ENCODE measurements at places on chromosomes 2 and 18.

GRCh38 chr2:157899125-157899839 is 23.2 kb upstream of the ACVR1 start:
- peaks cover 22% of the 10 kb centered on the region for H3K4me1 ChIP-seq
- H3K36me3 ChIP-seq = no peaks in the 10 kb centered on the region
- no peaks in the 10 kb centered on the region for H3K27me3 ChIP-seq
- no peak for DNase-seq
- H3K4me3 ChIP-seq = no peak overlapping the region

- no peak overlapping the region for H3K27ac ChIP-seq
- H3K4me1 ChIP-seq = no peaks in the 10 kb centered on the region
- H3K27me3 ChIP-seq = no peaks in the 10 kb centered on the region
- DNase-seq = no peak
- no peaks in the 10 kb centered on the region for H3K36me3 ChIP-seq
These were observed 82.2 kb downstream of the LRP1B start for GRCh38 chr2:142048581-142048980.

DNA sequence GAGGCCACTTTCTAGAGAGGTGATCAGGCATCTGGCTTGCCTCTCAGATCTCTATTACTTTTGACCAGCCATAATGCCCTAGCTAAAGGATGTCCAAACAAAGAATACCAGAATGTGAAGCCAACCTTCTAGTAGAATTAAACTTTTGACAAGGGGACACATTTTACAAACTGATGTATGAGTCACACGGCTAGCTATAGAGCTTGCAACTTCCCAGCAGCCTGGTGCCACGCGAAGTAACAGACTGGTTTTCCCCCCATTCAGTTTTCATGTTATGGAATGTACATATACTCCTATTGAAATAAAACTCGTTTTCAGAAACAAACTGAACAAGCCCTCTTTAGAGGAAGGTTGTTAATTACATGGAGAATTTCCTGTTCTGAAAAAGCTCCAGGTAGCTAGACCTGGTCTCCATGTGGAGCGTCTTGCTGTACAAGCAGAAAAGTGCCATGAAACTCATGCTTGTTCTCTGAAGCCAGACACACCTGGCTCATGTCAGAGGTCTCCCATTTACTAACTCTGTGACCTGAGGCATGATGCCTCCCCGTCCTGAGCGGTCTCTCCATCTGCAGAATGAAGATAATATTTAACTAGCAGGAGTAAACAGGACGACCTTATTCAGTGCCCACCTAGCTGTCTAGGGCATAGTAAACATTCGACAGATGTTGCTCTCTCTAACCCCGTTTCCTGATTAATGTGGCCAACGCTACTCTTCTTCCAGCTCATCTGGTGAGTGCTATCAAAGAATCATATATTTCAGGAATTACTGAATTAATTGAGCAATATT is 81.5 kb upstream of the MAP3K20 start:
- DNase-seq = no peak
- H3K27me3 ChIP-seq = peaks cover 12% of the 10 kb centered on the region
- H3K27ac ChIP-seq = no peak overlapping the region
- no peaks in the 10 kb centered on the region for H3K4me1 ChIP-seq
- no peak overlapping the region for H3K4me3 ChIP-seq
- no peaks in the 10 kb centered on the region for H3K36me3 ChIP-seq

DNA sequence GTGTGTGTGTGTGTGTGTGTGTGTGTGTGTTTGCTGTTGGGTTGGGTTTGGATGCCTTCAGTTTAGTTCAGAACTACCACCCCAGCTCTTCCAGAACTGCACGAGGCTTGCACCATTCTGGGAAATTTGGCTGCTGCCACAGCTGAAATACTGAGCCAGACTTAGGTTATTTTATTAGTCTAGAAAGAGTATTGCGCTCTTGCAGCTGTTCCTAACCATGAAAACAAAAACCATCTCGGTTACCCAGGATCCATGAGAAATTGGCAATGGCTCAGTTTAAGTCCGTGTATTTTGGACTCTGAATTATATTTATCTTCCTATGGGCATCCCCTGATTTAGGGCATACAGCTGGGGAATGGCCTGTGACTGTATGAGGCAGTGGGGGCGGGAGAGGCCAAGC is 83.2 kb downstream of the TANC1 start:
- no peaks in the 10 kb centered on the region for H3K36me3 ChIP-seq
- H3K27ac ChIP-seq = no peak overlapping the region
- DNase-seq = no peak
- no peaks in the 10 kb centered on the region for H3K4me1 ChIP-seq
- no peak overlapping the region for H3K4me3 ChIP-seq

DNA sequence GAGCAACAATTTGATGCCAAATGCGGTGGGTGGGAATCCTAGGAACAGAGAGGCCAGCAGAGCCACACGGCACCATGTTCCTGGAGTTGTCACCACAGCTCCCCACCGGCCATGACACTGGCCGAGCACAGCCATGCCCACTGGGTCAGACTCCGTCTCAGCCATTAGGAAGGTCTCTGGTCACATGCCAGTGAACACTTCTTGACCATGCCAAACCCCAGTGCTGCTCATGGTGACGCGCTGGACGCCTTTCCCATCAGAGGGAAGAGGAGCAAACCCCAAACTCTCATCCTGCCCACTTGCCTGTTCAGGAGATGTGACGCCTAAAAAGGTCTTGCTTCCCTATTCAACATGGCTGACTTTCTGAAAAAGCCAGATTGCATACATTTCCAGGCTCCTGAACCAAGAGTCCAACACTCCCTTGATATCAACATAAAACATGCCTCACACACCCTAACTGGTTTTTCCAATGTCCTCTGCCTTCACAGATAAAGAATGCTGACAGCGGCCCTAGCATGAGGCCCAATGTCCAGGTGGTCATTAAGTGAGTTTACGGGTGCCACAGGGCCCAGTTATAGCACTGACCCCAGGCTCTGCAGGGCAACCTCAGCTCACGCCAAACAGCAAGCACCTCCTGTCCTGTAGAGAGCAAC is 31.9 kb downstream of the TFCP2L1 start:
- no peak overlapping the region for H3K27ac ChIP-seq
- no peaks in the 10 kb centered on the region for H3K4me1 ChIP-seq
- no peaks in the 10 kb centered on the region for H3K36me3 ChIP-seq

DNA sequence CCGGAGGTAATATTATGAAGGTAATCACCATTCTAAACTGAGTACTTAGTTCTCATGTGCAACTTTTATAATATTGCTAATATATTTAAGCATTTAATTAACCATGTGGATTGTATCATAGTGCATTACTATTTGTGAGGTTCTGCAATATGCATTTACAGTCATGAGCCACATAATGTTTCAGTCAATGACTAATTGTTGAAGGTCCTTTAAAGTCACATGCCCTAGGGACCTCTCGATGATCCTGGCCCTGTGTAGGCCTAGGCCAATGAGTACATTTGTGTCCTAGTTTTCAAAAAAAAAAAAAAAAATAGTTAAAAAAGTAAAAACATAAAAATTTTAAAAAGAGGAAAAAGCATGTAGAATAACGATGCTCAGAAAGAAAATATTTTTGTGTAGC is 298.0 kb downstream of the DSEL start:
- DNase-seq = no peak
- H3K4me1 ChIP-seq = no peaks in the 10 kb centered on the region
- H3K36me3 ChIP-seq = no peaks in the 10 kb centered on the region
- H3K27ac ChIP-seq = no peak overlapping the region
- no peak overlapping the region for H3K4me3 ChIP-seq

- H3K27me3 ChIP-seq = no peaks in the 10 kb centered on the region
- peaks cover 5% of the 10 kb centered on the region for H3K36me3 ChIP-seq
- H3K4me1 ChIP-seq = peaks cover 3% of the 10 kb centered on the region
- no peak overlapping the region for H3K4me3 ChIP-seq
- DNase-seq = no peak
These were observed 67.5 kb downstream of the RMDN2 start for GRCh38 chr2:37992601-37993000.

GRCh38 chr2:31083234-31083993 is 54.8 kb downstream of the GALNT14 start:
- no peaks in the 10 kb centered on the region for H3K36me3 ChIP-seq
- H3K4me1 ChIP-seq = no peaks in the 10 kb centered on the region
- no peak overlapping the region for H3K4me3 ChIP-seq
- no peak for DNase-seq
- no peak overlapping the region for H3K27ac ChIP-seq

- no peaks in the 10 kb centered on the region for H3K36me3 ChIP-seq
- H3K27ac ChIP-seq = no peak overlapping the region
- no peaks in the 10 kb centered on the region for H3K27me3 ChIP-seq
- peaks cover 15% of the 10 kb centered on the region for H3K4me1 ChIP-seq
These were observed 44.1 kb upstream of the NDUFV2 start for GRCh38 chr18:9058406-9058805.

GRCh38 chr18:32025744-32026143 is 7.1 kb downstream of the RNF125 start:
- no peak overlapping the region for H3K27ac ChIP-seq
- H3K4me1 ChIP-seq = peaks cover 40% of the 10 kb centered on the region
- no peaks in the 10 kb centered on the region for H3K36me3 ChIP-seq
- DNase-seq = no peak
- H3K4me3 ChIP-seq = peak overlapping the region; percentile 63
- no peaks in the 10 kb centered on the region for H3K27me3 ChIP-seq

GRCh38 chr2:219261024-219261855 is 7.5 kb upstream of the TUBA4A start:
- H3K27ac ChIP-seq = no peak overlapping the region
- no peaks in the 10 kb centered on the region for H3K36me3 ChIP-seq
- H3K4me1 ChIP-seq = no peaks in the 10 kb centered on the region
- H3K4me3 ChIP-seq = no peak overlapping the region
- no peaks in the 10 kb centered on the region for H3K27me3 ChIP-seq
- DNase-seq = no peak

GRCh38 chr2:27461118-27461517 is 18.9 kb downstream of the KRTCAP3 start:
- no peaks in the 10 kb centered on the region for H3K27me3 ChIP-seq
- no peak for DNase-seq
- H3K36me3 ChIP-seq = peaks cover 22% of the 10 kb centered on the region
- H3K4me3 ChIP-seq = no peak overlapping the region

GRCh38 chr2:157256626-157257025 is 879 bp upstream of the GALNT5 start:
- DNase-seq = no peak
- peaks cover 11% of the 10 kb centered on the region for H3K27me3 ChIP-seq
- H3K4me1 ChIP-seq = no peaks in the 10 kb centered on the region
- H3K36me3 ChIP-seq = no peaks in the 10 kb centered on the region
- no peak overlapping the region for H3K27ac ChIP-seq

- peaks cover 3% of the 10 kb centered on the region for H3K36me3 ChIP-seq
- no peaks in the 10 kb centered on the region for H3K4me1 ChIP-seq
- no peak overlapping the region for H3K4me3 ChIP-seq
- H3K27me3 ChIP-seq = no peaks in the 10 kb centered on the region
These were observed 410.4 kb upstream of the HS6ST1 start for GRCh38 chr2:128729051-128729450.

DNA sequence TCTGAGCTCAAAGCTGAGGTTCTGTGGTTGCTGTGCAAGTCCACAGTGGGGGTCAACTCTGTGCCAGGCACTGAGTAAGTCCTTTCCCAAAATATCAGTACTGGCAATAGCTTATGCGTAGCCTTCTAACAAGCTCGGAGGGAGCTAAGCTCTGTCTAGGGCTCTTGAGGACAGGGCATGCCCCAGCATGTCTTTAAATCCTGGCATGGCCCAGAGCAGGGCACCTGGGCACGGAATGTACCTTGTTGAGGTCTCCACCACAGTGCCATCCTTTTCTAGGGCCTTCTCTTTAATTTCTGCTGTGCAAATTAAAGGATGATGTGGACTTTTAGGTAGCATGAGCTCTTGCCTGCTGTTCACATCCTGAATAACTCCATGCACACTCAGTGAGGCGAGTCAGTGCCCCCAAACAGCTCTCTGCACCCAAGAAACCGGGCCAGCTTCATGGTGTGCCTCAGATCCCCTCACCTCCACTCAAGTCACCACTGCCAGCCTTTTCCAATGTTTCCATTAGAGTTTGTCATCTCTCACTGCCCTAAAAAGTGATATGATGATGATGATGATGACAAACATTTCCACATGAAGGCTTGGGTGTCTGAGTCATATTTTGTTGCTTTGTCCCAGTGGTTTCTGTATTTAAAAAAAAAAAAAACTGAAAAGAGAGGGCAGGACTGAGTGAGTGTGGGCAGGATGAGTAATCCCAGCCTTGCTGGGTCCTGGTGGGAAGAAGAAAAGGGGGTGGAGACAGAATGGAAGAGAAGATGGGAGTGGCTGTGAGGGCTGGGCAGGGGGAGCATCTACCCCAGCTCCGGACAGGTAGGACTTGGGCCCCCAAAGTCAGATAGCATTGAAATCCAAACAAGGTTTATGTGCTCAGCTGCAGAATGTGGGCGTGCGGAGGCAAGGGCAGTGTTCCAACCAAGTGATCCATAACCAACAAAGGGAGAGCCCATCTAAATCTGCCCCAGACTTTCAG is 78.9 kb downstream of the ZBTB7C start:
- no peaks in the 10 kb centered on the region for H3K4me1 ChIP-seq
- H3K36me3 ChIP-seq = no peaks in the 10 kb centered on the region
- no peak overlapping the region for H3K4me3 ChIP-seq
- no peak overlapping the region for H3K27ac ChIP-seq
- H3K27me3 ChIP-seq = peaks cover 12% of the 10 kb centered on the region
- DNase-seq = no peak

DNA sequence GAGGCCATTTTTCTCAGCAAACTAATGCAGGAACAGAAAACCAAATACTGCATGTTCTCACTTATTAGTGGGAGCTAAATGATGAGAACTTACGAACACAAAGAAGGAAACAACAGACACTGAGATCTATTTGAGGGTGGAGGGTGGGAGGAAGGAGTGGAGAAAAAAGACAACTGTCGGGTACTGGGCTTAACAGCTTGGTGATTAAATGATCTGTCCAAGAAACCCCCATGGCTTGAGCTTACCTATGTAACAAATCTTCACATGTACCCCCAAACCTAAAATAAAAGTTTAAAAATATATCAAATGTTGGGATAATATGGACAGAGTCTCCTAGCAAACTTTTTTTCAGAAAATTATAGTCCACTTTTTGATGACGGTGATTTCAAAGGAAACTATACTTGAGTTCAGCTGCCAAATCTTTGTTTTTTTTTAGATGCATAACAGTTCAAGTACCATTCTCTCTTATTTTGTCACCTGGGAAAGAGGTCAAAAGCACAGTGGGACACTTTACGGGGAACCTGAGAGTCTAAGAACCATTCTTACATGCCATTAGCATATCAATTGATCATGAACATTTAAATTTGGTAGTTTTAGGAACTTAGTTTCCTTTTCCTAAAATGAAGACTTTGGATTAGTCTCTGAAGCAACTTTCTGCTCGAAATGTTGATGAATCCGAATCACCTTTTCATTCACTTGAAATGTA is 835.0 kb downstream of the NRXN1 start:
- H3K36me3 ChIP-seq = no peaks in the 10 kb centered on the region
- H3K27ac ChIP-seq = no peak overlapping the region
- H3K4me1 ChIP-seq = no peaks in the 10 kb centered on the region
- H3K27me3 ChIP-seq = no peaks in the 10 kb centered on the region
- no peak overlapping the region for H3K4me3 ChIP-seq
- DNase-seq = no peak

Measured in naive B cell (primary cell).